ENCODE measurements at places on chromosomes 11 and 22.

DNA sequence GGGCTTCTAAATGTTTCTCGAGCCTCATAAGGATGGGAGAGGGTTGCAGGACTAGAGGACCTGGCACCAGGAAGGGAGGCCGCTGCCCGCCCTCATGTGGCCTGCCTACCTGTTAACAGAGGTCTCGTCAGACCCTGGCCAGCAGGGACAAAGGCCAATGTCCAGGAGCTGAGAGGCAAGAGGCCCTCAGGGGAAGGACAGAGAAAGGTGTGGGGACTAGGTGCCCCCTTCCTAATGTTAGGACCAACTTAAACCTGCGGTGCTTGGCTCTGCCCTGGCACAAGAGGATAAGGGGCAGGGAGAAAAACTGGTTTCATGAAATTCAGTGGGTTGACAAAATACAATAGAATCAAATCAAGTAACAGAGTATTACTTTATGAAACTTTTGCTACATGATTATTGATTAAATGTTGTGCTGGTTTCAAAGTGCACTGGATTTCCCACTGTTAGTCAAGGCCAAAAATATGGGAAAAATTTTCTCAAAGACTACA, 20.0 kb upstream of the SYT12 start:
- no peak for DNase-seq

- DNase-seq: no peak
Observed at GRCh38 chr11:94678901-94679300, 89.3 kb upstream of the AMOTL1 start.

- no peak for DNase-seq
Observed at GRCh38 chr11:112835591-112836255, 125.5 kb upstream of the NCAM1 start.

DNA sequence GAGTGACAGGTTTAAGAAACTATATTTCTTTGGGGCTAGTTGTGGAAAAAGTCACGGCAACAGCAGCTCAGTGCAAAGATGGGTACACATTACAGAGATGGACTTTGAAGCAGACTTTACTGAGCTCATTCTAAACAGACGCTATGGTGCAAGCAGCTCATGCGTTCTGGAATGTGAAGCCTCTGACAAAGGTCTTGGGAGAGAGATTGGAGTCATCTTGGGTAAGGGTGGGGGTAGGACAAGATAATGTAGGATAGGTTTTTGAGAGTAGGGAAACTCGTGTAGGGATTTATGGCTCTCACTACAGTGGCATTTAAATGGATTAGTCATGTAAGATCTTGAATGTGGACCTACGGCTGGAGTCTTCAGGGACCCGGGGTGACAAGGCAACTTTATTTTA, 36.2 kb upstream of the CLMP start:
- no peak for DNase-seq

GRCh38 chr11:117189941-117190544, 9.1 kb upstream of the TAGLN start:
- no peak for DNase-seq

Measured in lung microvascular endothelial cell (primary cell).